Heart left ventricle (tissue), 16 donors: ENCODE measurements at places on chromosomes 6 and 20. TPM values are rescaled to one million over a fixed set of nuclear protein-coding genes. Genes with fewer than 3 reads are reported as not detected.

DNA sequence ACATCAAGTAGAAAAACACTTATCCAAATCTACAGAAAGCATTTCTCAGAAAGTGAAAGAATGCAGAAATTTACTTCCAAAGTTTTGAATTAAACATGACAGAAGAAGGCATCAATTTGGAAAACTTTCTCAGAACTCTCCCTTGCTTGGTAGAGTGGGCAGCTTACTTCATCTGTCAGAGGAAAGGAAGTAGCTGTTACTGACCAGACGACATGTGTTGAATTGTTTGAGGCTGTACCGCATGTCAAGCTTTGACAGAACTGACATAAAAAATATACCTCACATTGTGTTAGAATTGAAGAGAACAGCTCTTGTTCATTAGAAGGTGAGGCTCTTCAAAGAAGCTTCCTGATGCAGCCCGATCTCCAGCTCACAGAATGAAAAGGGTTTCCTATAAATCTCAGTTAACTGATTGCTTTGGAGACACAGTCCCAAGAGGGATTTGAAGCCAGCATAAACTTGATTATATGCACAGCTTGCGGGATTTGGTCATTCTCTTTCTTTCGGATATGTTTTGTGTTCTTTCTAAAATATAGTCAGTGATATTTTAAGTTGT, 190.7 kb downstream of the PLCB1 start:
- no peak for DNase-seq
- no peaks in the 10 kb centered on the region for H3K4me1 ChIP-seq
- no peak overlapping the region for H3K27ac ChIP-seq
- H3K36me3 ChIP-seq, result no peaks in the 10 kb centered on the region
- H3K27me3 ChIP-seq, result no peaks in the 10 kb centered on the region

DNA sequence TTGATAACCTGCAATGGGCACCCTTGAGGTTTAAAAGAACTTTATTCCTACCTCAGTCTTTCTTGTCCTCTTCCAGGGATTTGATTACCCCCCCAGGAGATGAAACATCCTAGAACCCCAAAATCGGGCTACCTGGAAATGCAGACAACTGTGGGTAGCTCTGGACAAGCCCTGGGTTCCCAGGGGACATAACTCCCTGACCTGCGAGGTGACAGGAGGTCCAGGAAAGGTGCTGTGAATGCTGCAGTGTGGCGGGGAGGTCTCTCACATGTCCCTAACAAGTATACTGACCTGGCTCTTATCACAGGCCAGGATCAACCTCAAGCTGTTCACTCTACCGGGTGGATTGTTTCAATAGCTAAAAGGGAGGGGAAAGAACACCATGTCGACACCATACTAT, 11.6 kb downstream of the JAG1 start:
- peaks cover 75% of the 10 kb centered on the region for H3K36me3 ChIP-seq
- no peak overlapping the region for H3K27ac ChIP-seq
- H3K4me1 ChIP-seq, result peaks cover 94% of the 10 kb centered on the region
- no peak for DNase-seq

DNA sequence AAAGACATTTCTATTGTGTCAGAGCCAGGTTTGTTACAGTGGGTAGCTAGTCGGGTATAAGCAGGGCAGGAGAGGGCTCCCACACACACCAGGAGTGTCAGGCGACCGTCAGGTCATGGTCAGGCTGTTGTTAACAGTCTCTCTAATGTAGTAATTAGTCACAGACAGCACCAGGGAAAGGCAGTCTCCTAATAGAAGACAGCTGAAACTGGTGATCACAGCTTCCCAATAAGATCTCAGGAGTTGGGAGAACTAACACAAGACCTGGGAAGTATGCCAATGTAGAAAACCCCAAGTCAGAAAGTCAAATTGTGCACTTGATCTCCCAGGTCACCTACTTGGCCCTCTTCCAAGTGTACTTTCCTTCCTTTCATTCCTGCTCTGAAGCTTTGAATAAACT, 53.0 kb upstream of the GPR6 start:
- DNase-seq, result no peak
- no peaks in the 10 kb centered on the region for H3K27me3 ChIP-seq
- no peak overlapping the region for H3K4me3 ChIP-seq

Gene IDH3B
- total RNA-seq, result 225 TPM

- no peaks in the 10 kb centered on the region for H3K4me1 ChIP-seq
- no peak for DNase-seq
Observed at GRCh38 chr6:169365567-169366257, 112.1 kb upstream of the THBS2 start.

Gene RGS17
- 0.04 TPM for total RNA-seq

DNA sequence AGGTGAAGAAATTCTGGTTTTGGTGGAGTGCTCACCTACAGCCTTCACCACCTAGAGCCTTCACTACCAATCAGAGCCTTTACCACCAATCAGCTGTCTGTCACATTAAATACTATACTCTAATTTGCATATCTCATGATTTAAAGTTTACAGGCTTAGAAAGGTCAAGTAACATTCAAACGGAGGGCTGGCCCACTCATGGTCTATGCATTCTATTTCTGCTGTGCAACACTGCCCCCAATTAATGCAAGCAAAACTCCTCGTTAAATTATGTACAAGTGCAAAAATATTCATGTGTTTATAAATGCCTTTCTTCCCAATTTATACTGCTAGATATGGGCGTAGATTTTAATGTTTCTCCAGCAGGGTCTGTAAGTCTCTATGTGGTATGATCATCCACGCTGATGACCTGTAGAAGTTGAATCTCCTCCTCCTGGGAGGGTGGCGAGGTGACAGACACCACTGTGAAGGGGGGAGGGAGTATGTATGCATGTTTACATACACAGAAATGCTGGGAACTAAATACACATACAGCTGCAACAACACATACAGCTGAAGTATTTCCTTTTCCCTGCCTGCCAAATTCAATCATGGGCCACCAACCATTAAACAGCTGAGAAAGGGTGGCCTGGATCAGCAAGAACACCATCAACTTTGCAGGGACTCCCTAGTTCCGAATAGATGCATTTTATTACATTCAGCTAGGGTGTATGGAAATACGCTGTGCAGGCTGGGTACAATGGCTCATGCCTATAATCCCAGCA, 13.1 kb downstream of the RRAGD start:
- DNase-seq, result no peak
- H3K4me1 ChIP-seq, result peaks cover 23% of the 10 kb centered on the region
- H3K4me3 ChIP-seq, result no peak overlapping the region
- no peaks in the 10 kb centered on the region for H3K36me3 ChIP-seq
- H3K27me3 ChIP-seq, result no peaks in the 10 kb centered on the region

Gene SIRPG
- total RNA-seq, result not detected

Gene TSPO2
- total RNA-seq, result not detected

Gene UNC93A
- not detected for total RNA-seq

DNA sequence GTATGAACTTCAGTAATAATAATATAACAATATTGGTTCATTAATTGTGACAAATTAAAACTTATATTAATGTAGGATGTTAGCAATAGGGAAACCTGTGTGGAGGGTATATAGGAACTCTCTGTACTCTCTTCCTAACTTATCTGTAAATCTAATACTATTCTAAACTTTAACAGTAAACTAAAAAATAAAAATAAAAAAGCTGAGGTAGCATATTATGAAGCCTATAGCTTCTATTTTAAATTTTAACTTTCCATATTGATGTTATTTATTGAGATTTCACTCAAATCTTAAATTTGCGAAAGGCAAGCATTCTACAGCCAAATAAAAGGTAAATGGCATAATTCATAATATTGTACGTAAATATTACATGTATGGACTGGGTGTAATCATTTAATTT, 326.4 kb downstream of the MEI4 start:
- no peaks in the 10 kb centered on the region for H3K27me3 ChIP-seq
- no peak overlapping the region for H3K4me3 ChIP-seq
- no peak overlapping the region for H3K27ac ChIP-seq
- no peaks in the 10 kb centered on the region for H3K36me3 ChIP-seq

- no peak overlapping the region for H3K27ac ChIP-seq
- H3K36me3 ChIP-seq, result no peaks in the 10 kb centered on the region
- H3K4me1 ChIP-seq, result no peaks in the 10 kb centered on the region
- no peak for DNase-seq
Observed at GRCh38 chr6:14670806-14671205, 553.2 kb downstream of the CD83 start.
